ENCODE measurements at places on chromosomes 16 and 17.

GRCh38 chr17:28807925-28808634 lies 34.5 kb downstream of the FAM222B start:
- no peak for DNase-seq

GRCh38 chr17:37744633-37744927 lies 279 bp downstream of the HNF1B start:
- peak; percentile 27 for DNase-seq

- DNase-seq: no peak
These were observed 99.9 kb downstream of the MSI2 start for GRCh38 chr17:57356153-57356718.

GRCh38 chr16:23104032-23104955 lies 45.0 kb downstream of the USP31 start:
- DNase-seq: no peak

DNA sequence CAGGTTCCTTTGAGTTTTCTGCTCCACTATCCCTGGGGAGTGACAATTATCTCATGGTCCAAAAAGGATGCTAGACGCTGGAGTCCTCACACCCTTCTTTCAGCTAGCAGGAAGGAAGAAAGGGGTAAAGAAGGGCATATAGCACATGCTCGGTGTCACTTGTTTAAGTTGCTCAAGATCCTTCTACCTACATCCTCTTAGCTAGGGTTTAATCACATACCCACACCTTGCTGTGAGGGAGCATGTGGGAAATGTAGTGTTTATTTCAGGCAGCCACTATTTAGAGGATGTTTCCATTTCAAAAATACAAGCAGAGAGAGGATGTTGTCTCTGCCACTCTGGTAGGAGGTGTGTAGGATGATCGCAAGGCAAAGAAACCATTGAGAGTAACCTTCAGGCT lies 4.5 kb downstream of the PRKCB start:
- DNase-seq: no peak

DNA sequence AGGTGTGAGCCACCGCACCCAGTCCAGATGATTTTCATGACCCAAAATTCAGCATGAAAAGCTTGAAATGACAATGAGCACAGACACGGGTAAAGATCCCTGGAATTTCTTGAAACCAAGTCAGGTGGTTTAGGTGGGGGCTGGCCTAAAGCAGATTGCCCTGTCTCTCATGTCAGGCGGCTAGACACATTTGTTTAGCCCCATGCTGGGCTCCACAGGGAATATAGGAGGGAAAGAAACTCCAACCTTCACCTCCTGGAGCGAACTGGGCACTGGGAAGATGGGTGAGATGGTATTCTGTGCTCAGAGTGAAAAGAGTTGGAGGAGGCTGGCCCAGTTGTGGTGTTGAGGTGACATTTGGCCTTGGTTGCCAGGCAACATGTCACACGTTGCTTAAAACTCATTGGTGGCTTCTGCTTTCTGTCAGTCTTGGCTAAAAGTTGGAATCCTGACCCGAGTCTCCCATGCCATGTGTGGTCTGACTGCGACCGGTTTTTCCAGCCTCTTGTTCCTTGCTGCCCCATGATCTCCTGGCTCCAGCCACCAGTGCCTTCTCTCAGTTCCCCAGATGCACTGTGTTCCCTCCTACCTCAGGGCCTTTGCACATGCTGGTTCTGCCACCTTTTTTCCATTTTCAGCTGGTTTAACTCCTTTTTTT lies 113.7 kb downstream of the ABCC6 start:
- DNase-seq: no peak

DNA sequence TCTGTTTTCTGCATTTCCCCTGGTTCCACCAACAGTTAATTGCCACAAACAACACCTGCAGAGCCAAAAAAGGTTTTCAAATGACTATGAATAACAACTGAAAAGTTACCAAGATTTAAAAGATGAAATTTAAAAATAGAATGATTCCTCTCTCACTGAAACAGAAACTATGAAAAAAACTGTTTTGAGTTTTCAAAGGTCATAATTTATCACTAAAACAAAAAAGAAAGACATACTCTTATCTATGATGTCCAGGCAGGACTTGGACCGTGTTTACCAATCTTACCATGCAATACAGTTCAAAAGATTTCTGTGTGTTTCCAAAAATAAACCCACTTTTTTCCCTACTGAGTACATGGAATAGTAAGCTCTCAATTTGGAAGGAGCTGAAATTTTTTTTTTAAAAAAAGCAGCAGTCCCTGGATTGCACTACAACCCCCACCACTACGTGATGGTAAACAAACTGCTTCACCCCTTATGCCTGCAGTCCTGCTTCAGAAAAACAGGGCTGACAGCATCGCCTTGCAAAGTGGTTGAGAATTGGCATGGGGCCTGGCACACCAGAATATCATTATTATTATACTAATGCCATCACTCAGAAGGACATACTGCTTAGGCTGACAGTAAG lies 8.5 kb downstream of the TXNDC11 start:
- no peak for DNase-seq

DNA sequence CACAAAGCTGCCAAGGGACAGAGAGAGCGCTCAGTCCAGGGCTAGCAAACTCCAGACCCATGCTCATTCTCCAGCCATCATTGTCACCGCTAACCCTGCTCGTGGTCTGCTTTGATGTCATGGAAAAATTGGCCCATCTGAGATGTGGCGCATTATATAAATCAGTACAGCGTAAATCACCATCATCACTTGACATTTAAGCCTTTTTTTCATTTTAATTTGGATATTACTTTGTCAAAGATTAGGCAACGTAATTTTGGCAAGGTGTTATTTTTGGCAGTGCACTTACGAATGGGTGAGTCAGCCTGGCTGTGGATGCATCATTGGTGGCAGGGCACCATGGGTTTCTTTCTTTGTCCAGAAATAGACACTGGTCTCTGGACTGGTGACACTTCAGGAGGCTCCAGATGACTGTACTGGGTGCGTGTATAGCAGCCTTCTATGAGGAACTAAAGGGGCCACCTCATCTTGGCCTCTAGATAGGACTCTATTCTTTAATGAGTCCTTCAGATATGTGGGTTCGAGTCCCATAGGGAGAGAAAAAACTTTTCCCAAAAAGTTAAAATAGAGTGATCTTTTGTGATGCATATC lies 166.3 kb downstream of the MSI2 start:
- DNase-seq: no peak

DNA sequence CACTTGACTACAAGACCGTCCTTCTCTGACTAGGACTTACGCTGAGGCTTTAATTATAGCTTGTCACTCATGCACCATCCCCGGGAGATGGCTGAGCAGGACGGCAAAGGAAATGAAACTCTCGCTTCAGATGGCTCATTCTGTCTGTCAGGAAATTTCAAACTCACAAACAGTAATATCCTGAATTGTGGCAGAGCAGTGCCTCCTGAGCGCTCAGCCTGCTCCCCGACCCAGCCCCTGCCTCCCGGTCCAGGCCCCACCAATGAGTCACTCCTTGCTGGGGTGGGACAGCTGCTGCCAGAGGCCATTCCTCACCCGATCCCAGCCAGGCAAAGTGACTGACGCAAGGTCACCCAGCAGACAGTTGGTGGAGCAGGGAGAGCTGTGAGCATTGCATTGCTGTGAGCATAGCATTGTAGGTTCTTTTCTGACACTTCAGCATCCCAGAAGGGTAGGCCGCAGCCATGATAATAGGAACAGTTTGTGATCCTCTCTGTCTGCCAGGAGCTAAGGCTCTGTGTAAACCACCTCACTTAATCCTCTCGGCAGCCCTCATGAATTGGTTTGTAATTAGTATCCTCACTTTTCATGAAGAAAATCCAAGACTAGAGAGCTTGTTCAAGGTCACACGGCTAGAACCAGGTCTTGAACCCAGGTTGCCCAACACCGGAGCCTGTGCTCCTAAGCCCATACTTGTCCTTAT lies 20.9 kb downstream of the CCDC182 start:
- peak; percentile 56 for DNase-seq
